ENCODE measurements at places on chromosomes 6 and 20. TPM values are rescaled to one million over a fixed set of nuclear protein-coding genes. Genes with fewer than 3 reads are reported as not detected.

DNA sequence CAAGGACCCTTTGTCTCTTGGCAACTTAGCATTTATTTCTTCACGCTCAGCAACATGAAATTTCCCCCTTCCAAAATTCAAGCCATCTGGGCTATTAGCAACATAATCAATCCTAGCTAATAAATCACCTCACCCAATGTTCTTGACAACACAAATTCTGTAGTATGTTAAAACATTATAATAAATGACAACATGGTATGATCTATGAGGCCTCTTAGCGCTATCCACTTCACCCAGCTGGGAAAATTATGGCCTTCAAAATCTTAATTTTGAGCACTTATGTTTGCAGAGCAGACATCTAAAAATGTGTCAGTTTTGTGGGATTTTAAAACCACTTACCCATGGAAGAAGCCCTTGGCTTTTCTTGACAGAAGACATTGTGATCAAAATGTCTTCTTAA is 181.9 kb downstream of the HDGFL1 start:
- no peak for DNase-seq

GRCh38 chr6:4920914-4921410 is 82.9 kb downstream of the RPP40 start:
- no peak for DNase-seq

GRCh38 chr6:3915076-3915791 is 66.1 kb downstream of the FAM50B start:
- DNase-seq: peak; percentile 34

GRCh38 chr6:113595911-113596376 is 261.2 kb upstream of the MARCKS start:
- DNase-seq: no peak

GRCh38 chr6:57313711-57314471 is 3.5 kb upstream of the PRIM2 start:
- no peak for DNase-seq

Gene ZSWIM3
- total RNA-seq: 5.8 TPM

Gene GABRR1
- not detected for total RNA-seq

Gene PLCB4
- not detected for total RNA-seq

Gene PXDC1
- 0.57 TPM for total RNA-seq

All from activated T-helper 1 cell treated with anti-CD3 and anti-CD28 coated beads, Interleukin-12 subunit alpha, Interleukin-12 subunit beta, Interleukin-2, Interleukin-4 antibody, amounts not matched to agents 30 ng/mL and 10 ng/mL and 1 ng/mL, durations not matched to agents 14 hours and 24 hours and 36 hours (primary cell).